ENCODE measurements at places on chromosomes 1 and 21.

DNA sequence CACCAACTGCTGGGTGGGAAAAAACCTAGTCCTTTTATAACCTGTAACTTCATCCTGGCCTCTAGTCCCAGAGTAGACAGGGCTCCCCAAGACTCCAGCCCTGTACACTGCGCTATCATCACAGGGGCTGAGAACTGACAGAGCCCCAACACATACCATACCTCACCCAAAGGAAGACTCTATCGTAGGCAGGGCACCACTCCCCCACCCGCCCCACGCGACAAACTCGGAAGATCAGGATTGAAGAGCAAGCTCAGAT is 15.8 kb downstream of the INPP5B start:
- no peak for DNase-seq

DNA sequence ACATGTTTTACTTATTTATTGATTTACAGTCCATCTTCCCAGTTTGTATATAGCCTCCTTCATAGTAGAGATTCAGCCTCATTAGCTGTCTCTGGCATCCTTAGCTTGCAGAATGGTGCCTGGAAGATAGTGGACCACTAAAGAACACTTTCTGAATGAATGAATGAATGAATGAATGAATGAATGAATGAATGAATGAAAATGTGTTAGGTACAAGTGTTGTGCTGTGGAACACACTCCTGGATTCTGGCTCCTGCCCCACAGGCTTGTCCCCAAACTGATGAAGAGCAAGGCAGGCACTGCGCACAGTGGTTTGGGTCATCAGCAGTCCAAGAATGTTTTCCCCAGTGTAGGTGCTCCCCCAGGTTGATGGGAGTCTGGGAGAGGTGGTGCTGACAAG is 159.4 kb downstream of the ST6GALNAC5 start:
- no peak for DNase-seq

DNA sequence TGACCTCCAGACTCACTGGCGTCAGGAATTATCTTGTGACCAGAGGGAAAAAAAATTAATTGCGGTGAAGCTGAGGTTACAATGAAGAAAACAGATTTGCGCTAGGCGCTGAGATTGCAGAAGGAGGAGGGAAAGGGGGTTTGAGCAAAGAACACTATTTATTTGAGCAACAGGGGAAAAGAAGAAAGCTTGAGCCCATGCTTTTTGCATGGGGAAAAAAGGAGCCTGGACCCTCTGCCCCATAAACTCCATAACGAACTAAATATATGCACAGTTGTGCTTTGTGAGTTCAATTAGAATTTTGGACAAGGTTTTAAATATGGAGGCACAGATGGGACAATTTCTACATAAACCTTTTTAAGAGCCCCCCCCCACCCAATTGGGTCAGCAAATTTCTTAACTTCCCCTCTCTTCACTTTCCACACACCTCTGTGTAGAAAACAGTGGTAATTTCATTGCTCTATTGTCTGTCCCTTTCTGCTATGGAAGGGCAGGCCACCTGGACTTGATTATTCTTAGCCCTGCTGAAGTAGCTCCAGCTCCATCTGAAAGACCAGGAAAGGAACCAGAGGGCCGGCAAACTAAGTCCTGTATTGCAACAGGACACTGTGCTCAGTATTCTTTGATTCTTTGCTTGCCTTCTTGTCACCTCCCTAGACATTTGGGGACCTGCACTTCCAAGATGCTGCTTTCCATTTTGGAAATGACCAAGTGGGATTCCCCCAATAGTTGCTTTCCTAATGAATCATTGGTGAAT is 862 bp upstream of the ID3 start:
- no peak for DNase-seq

GRCh38 chr21:33492571-33492970 is 1.1 kb upstream of the DNAJC28 start:
- no peak for DNase-seq

DNA sequence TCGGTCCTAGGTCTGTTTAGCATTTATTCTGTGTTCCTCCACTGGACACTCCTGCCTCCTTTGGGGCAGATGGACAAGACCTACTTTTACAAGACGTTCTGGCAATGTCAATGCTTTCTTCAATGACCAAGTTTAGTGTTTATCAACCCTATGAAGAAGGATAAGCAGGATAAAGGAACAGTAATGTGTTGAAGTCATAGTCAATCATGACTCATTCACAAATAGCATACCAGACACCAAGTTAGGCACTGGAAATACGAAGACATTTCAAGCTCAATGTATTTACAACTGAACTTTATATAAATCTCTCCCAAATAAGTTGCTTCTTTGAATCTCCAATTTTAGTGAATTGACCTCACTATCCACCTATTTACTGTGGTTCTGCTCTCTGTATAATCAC is 4.8 kb upstream of the SLC35D1 start:
- no peak for DNase-seq

Data from CD4-positive, alpha-beta T cell treated with Interleukin-15 for 1 hour (primary cell).